ENCODE measurements at places on chromosomes 1 and 21.

- DNase-seq = no peak
Observed at GRCh38 chr1:87176514-87176913, 152.2 kb upstream of the LMO4 start.

GRCh38 chr1:68542586-68542985 lies 45.7 kb upstream of the DEPDC1 start:
- DNase-seq = no peak

GRCh38 chr1:200977071-200977754 lies 46.3 kb downstream of the KIF21B start:
- DNase-seq = no peak

GRCh38 chr21:44505673-44506278 lies 34.2 kb downstream of the KRTAP10-1 start:
- no peak for DNase-seq

- DNase-seq = no peak
Observed at GRCh38 chr1:200115532-200115931, 88.0 kb downstream of the NR5A2 start.

GRCh38 chr1:208291129-208291528 lies 46.9 kb upstream of the PLXNA2 start:
- DNase-seq = no peak

- DNase-seq = no peak
Observed at GRCh38 chr1:198042168-198042567, 114.6 kb upstream of the NEK7 start.

GRCh38 chr1:162216604-162217003 lies 147.1 kb downstream of the NOS1AP start:
- no peak for DNase-seq

- DNase-seq = no peak
Observed at GRCh38 chr1:161956097-161956496, 67.6 kb downstream of the OLFML2B start.

DNA sequence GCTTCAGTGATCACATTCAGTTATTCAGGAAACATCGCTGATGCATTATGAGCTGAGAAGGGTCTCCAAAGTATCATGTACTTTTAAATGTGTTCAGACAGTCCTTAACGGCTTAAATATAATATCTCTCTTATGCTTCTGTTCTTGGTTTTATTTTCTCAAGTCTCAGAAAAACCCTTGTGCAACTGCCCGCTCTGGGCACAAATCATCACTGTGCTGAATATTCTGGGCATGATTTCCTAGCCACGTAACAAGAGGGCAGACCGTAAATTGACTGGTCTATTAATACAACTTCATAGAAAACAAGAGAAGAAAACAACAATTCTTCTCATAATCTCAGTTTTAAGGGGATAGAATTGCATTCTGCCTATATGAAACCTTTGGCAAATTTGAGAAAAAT lies 96.5 kb upstream of the EXO1 start:
- no peak for DNase-seq

- peak; percentile 75 for DNase-seq
Observed at GRCh38 chr1:153617663-153618062, 1.5 kb upstream of the S100A14 start.

GRCh38 chr1:67695963-67696362 lies 11.0 kb downstream of the GADD45A start:
- DNase-seq = no peak

DNA sequence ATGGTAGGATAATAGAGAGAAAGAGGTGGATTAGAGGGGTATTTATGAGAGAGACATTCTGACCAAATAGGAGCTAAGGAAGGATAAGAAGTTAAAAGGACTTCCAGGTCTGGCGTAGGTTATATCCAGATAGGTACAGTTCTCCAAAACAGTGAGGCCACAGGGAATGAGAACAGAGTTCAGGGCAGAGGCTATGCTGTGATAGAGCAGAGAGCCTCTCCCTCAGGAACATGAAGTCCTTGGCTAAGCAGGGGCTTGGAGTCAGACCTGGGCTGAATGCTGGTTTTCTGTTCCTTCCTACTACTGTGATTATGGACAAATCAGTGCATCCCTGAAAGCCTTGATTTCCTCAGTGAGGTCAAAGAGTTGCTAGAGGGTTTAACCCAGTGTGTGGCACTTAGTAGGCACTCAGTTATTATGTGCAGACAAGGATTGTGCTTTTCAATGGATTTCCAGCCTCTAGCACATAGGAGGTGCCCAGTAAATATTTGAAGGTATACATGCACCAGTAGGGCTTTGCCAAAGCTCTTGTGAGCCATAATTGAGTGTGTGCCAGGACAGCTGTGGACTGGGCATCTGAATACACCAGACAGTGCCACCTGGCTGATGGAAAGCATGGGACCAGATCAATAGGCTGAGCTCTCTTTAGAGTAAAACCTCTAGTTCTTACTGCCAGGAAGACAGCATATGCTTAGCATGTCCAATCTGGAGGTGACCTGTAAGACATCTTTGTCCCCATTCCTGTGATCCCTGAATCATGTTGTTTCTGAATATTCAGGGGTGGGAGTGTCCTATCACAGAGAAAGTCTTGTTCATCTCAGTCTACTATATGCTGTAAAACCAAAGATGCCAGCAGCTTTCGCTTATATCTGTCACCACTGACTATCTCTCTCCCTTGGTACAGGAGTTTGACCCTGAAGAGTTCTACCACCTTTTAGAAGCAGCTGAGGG lies 111.1 kb downstream of the PIK3R3 start:
- DNase-seq = no peak

DNA sequence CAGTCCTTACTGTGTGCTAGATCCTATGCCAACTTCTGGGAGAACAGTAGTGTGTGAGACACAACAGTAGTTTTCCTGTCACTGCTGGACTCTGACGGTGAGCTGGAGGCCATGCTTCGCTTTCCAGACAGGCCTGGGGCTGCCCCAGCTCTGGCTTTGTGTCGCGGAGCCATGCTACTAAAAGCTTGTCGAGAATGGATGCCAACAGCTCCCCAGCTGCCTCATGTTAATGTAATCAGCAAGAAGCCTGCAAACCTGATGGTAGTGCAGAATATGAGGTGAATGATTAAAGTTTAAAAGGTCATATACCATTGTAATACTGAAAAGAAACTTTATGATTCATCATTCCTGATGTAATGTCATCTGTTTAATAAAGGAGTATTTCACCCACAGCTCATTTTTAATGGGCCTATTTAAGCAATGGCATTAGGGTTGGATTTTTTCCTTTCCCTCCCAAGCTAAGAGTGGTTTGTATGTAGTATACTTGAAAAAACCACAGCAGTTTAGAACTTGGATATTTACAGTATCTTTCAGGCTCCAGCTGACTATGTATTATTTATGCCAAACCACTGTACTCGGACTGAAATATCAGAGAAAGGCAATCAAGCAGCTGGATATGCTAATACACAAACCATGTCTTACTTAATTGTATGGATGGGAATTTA lies 343.0 kb downstream of the NUF2 start:
- no peak for DNase-seq

GRCh38 chr1:26961826-26962225 lies 1.6 kb upstream of the KDF1 start:
- DNase-seq = no peak
